ENCODE measurements at places on chromosomes 12 and 14. TPM values are rescaled to one million over a fixed set of nuclear protein-coding genes. Genes with fewer than 3 reads are reported as not detected.

DNA sequence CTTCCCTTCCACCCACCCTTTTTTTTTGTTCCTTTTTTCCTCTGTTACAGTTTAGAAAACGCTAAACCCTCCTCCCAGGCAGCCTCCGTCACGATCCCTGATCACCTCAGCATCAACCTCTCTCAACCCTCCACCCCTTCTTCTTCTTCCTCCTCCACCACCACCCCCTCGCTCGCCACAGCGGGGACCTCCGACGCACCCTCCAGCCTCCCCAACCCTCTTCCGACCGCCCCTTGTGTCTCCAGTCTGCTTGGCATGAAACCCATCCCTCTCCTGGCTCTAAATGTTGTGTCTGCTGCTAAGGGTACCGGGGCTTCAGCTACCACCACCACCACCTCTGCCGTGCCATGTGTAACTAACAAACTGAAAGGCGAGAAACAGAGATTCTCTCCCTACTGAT, 22.9 kb downstream of the PCBP2 start:
- no peak overlapping the region for H3K4me3 ChIP-seq
- H3K4me1 ChIP-seq, result peaks cover under 1% of the 10 kb centered on the region
- no peak overlapping the region for H3K27ac ChIP-seq
- no peaks in the 10 kb centered on the region for H3K27me3 ChIP-seq

DNA sequence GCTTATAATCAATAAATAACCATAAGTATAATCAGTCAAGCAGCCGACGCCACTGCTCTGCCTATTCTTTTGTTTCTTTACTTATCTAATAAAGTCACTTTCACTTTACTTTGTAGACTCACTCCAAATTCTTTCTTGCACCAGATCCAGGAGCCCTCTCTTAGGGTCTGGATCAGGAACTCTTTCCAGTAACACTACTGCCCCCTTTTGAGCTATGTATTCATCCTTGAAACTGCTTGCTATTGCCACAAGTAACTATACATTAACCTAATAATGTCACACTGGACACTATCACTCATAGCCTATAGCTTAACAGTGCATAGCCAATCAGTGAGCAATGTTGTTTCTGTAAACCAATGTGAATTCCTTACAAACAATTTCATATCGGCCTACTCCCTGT, 2.8 kb upstream of the NID2 start:
- no peak for DNase-seq
- peaks cover 29% of the 10 kb centered on the region for H3K4me1 ChIP-seq
- no peaks in the 10 kb centered on the region for H3K36me3 ChIP-seq
- no peak overlapping the region for H3K4me3 ChIP-seq
- no peak overlapping the region for H3K27ac ChIP-seq

- H3K27ac ChIP-seq, result no peak overlapping the region
- H3K4me1 ChIP-seq, result no peaks in the 10 kb centered on the region
- no peak overlapping the region for H3K4me3 ChIP-seq
- DNase-seq, result no peak
- H3K36me3 ChIP-seq, result no peaks in the 10 kb centered on the region
- no peaks in the 10 kb centered on the region for H3K27me3 ChIP-seq
Observed at GRCh38 chr12:115521771-115522409, 755.6 kb downstream of the MED13L start.

DNA sequence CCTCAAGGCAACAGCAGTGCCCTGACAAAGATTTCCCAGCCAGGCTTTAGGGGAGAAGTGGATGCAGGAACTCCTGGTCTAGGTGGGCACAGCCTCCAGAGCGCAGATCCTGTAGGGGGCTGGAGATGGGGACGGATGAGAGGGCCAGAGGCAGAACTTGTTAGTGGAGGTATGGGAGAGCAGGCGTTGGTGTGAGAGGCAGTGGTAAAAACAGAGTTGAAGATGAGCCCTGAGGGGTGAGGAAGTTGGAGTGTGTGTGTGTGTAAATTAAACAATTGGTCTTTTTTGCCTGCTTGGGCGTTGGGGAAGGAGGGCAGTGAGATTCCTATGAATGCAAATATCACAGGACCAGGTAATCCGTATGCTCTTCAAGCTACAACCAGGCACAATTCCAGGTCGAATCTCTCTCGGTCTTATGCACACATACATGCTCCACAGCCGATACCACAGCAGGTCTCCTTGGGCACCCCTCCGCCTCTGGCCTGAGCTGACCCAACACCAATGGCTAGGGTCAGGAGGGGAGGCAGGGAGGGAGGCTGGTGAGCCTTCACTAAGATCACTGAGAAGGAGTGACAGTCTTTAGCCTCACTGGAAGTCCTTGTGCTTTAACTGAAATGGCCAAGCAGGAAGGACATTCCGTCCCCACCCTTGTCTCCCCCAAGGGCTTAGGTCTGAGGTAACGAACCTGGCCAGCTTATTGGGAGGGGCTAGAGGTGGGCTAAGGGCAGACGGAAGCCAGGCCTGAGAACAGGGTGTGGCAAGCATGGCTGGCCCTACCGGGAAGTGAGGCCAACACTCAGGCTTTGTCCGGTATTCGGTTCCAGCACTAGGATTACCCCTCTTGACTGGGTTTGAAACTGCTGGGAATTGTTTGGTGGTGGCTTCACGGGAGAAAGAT, 1.5 kb upstream of the KRT7 start:
- H3K4me3 ChIP-seq, result no peak overlapping the region
- H3K36me3 ChIP-seq, result no peaks in the 10 kb centered on the region
- H3K27ac ChIP-seq, result peak overlapping the region; percentile 11
- no peaks in the 10 kb centered on the region for H3K27me3 ChIP-seq

- no peaks in the 10 kb centered on the region for H3K4me1 ChIP-seq
- H3K4me3 ChIP-seq, result no peak overlapping the region
- no peaks in the 10 kb centered on the region for H3K36me3 ChIP-seq
- no peak for DNase-seq
- H3K27me3 ChIP-seq, result no peaks in the 10 kb centered on the region
Observed at GRCh38 chr12:41120211-41120610, 67.9 kb upstream of the PDZRN4 start.

- H3K4me1 ChIP-seq, result peaks cover 44% of the 10 kb centered on the region
- no peaks in the 10 kb centered on the region for H3K36me3 ChIP-seq
- H3K4me3 ChIP-seq, result no peak overlapping the region
- no peak overlapping the region for H3K27ac ChIP-seq
Observed at GRCh38 chr12:131041968-131042833, 88.5 kb downstream of the ADGRD1 start.

DNA sequence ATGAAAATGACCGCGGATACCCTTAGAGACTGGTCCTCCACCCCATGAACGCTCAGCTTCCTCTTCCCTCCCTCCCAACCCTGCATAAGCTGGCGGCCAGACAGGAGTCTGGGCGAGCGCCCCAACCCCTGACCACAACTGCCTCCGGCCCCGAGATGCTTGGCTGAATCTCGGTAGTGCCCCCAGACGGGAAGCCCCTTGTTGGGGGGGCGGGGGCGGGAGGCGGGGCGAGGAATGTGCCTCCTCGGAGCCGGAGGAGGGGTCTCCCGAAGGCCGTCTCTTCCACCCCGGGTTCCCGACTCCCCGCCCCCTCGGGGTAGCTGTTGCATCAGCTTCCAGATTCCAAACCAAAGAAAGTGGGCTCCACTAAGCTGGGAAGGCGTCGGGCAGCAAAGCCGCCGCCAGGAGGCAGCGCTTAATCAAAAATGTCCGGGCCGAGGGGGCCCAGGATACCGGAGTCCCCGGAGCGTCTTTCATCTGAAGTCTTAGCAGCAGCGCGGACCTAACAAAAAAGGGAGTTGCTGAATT, 7.1 kb upstream of the MRPL52 start:
- H3K27me3 ChIP-seq, result no peaks in the 10 kb centered on the region
- H3K4me3 ChIP-seq, result peak overlapping the region; percentile 44
- peak overlapping the region; percentile 15 for H3K27ac ChIP-seq
- peak; percentile 91 for DNase-seq
- H3K4me1 ChIP-seq, result peaks cover 13% of the 10 kb centered on the region

- no peak overlapping the region for H3K4me3 ChIP-seq
- H3K27ac ChIP-seq, result no peak overlapping the region
- no peaks in the 10 kb centered on the region for H3K4me1 ChIP-seq
Observed at GRCh38 chr12:44763021-44763420, 113.1 kb downstream of the NELL2 start.

- no peak for DNase-seq
- no peaks in the 10 kb centered on the region for H3K36me3 ChIP-seq
Observed at GRCh38 chr12:124205405-124205804, 89.5 kb upstream of the RFLNA start.

GRCh38 chr12:76187177-76187576, 102.7 kb upstream of the NAP1L1 start:
- no peak for DNase-seq
- H3K27ac ChIP-seq, result no peak overlapping the region
- no peaks in the 10 kb centered on the region for H3K36me3 ChIP-seq
- H3K27me3 ChIP-seq, result no peaks in the 10 kb centered on the region

DNA sequence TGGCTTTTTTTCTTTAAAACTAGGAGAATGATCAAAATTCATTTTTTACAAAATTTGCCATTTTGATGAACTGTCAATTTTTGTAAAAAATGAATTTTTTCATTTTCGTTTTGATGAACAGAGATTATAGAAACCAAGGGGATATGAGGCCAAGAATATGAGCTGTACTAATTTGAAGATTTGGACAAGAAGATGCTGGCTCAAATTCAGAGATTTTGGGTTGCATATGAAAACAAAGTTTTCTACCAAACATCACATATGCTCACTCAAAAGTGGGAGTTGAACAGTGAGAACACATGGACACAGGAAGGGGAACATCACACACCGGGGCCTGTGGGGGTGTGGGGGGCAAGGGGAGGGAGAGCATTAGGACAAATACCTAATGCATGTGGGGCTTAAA, 230.7 kb downstream of the SNAPC1 start:
- DNase-seq, result no peak
- no peak overlapping the region for H3K27ac ChIP-seq
- no peaks in the 10 kb centered on the region for H3K4me1 ChIP-seq

DNA sequence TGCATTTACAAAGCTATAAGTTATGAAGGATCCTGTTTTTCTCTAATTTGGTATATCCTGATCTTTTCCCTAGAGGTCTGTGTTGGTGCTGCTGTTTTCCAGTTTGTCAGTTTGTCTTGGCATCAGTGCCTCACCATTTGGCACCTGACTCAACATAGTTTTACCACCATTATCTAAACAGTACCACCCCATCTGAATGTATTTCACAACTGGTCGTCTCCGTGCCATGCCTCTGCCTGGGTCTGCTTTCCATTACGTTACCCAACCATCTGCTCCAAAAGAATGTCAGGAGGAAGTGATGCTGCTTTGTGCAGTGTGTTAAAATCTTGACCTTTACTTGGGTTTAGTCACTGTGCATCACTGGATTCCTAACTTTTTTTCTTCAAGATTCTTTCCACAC, 129.3 kb upstream of the RASSF8 start:
- peaks cover 8% of the 10 kb centered on the region for H3K4me1 ChIP-seq
- no peaks in the 10 kb centered on the region for H3K36me3 ChIP-seq
- H3K27ac ChIP-seq, result peak overlapping the region; percentile 48
- no peak for DNase-seq
- no peaks in the 10 kb centered on the region for H3K27me3 ChIP-seq

GRCh38 chr14:93173943-93174395, 10.7 kb downstream of the MOAP1 start:
- H3K4me1 ChIP-seq, result no peaks in the 10 kb centered on the region
- H3K27me3 ChIP-seq, result no peaks in the 10 kb centered on the region
- DNase-seq, result peak; percentile 44
- no peak overlapping the region for H3K27ac ChIP-seq
- H3K4me3 ChIP-seq, result no peak overlapping the region

DNA sequence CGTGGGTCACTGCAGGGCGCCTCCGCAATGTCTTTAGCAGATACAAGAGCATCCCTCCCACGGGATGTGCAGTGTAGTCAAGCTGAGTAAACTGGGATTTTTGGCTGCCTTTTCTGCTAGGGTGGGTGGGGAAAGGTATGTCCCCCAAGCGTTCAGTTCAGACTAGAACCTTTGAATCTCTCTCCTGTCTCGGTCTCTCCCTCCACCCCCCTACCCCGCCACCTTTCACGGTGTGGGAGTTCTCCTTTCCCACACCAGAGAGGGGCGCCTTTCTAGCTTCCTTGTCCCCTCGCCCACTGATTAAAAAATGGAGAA, 525 bp upstream of the FAR2 start:
- H3K27me3 ChIP-seq, result no peaks in the 10 kb centered on the region
- H3K27ac ChIP-seq, result peak overlapping the region; percentile 73
- H3K4me3 ChIP-seq, result peak overlapping the region; percentile 83
- peaks cover 12% of the 10 kb centered on the region for H3K4me1 ChIP-seq

GRCh38 chr12:16939871-16940306, 333.9 kb upstream of the LMO3 start:
- DNase-seq, result peak; percentile 36
- H3K4me1 ChIP-seq, result no peaks in the 10 kb centered on the region
- H3K4me3 ChIP-seq, result peak overlapping the region; percentile 41
- H3K27ac ChIP-seq, result no peak overlapping the region

- H3K4me1 ChIP-seq, result peaks cover 12% of the 10 kb centered on the region
- DNase-seq, result no peak
- H3K36me3 ChIP-seq, result peaks cover 12% of the 10 kb centered on the region
- H3K27ac ChIP-seq, result no peak overlapping the region
- H3K27me3 ChIP-seq, result no peaks in the 10 kb centered on the region
Observed at GRCh38 chr14:64461221-64461620, 4.1 kb upstream of the AKAP5 start.

DNA sequence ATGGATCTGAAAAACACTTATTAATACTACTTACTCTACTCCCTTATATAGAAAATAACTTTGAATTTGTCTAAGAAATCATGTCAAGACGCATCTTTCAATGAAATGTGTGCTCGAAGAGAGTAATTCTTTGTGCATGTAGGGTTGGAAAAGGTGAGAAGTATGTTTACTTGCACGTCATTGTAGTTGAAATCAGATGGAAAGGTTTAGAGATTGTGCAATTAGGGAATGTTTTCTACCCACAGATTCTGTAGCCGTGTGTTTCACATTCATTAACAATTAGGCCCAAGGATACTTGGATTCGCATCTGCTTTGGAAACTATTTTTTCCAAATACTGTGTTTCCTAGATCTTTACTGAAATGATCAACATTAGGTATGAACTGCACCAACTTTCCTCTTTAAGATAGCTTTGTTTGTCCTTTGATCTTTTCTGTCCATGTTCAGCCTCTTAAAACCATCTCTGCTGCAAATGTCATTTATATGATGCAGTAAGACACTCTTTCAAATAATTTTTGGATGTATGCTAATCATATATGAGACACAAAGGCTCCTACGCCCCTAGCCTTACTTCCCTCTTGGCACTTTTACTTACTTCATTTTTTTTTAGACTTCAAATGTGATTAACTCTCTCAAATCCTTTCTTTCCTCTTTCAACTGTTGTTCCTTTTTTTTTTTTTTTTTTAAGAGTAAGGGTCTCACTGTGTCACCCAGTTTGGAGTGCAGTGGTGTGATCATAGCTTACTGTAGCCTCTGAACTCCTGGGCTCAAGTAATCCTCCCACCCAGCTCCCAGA, 58.0 kb upstream of the PSMA6 start:
- H3K36me3 ChIP-seq, result no peaks in the 10 kb centered on the region
- H3K4me1 ChIP-seq, result no peaks in the 10 kb centered on the region
- H3K27ac ChIP-seq, result no peak overlapping the region
- DNase-seq, result no peak

GRCh38 chr14:105019861-105020814, 745 bp downstream of the CDCA4 start:
- peaks cover 24% of the 10 kb centered on the region for H3K4me1 ChIP-seq
- H3K4me3 ChIP-seq, result peak overlapping the region; percentile 73
- H3K36me3 ChIP-seq, result peaks cover 3% of the 10 kb centered on the region
- H3K27me3 ChIP-seq, result no peaks in the 10 kb centered on the region
- no peak for DNase-seq

The KRT77 gene
- polyA plus RNA-seq, result not detected

The BCL11B gene
- not detected for polyA plus RNA-seq

The TMTC1 gene
- polyA plus RNA-seq, result 0.08 TPM

The STAT2 gene
- 91.4 TPM for polyA plus RNA-seq

All from SK-N-SH (cell line).